ENCODE measurements at places on chromosomes 5 and 9.

DNA sequence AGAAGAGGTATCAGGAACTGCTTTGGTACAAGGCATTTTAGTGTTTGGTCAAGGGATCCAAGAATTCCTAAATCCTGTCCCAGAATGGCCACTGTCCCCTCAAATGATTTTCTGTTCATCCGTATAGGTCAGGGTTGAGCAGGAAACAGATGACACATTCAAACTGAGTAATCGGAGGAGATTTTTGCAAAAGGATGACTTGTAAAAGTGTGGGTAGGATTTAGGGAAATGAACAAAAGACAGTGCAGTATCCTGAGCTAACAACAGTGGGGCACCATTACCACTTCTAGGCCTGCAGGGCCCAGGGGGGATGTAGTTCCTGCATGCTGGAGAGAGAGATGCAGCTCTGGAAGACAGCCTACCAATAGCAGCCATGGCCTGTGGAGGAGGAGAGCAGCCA lies 290.1 kb downstream of the ZSWIM6 start:
- no peak for DNase-seq

DNA sequence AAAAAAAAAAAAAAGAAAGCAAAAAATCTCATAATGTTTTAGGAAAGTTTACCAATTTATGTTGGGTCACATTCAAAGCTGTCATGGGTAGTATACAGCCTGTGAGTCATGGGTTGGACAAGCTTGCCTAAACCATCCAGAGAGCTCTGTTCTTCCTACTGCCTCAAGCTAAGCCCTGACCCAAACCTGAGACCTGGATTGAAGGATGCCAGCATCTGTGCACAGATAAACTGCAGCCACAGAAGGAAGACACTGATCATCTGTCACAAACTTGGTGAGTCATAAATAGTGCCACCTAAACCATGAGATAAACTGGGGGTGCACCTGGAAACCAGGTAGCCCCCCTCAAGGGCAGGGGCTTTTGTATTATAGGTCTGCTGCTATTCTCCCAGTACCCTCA lies 31.0 kb downstream of the CSF2 start:
- no peak for DNase-seq

DNA sequence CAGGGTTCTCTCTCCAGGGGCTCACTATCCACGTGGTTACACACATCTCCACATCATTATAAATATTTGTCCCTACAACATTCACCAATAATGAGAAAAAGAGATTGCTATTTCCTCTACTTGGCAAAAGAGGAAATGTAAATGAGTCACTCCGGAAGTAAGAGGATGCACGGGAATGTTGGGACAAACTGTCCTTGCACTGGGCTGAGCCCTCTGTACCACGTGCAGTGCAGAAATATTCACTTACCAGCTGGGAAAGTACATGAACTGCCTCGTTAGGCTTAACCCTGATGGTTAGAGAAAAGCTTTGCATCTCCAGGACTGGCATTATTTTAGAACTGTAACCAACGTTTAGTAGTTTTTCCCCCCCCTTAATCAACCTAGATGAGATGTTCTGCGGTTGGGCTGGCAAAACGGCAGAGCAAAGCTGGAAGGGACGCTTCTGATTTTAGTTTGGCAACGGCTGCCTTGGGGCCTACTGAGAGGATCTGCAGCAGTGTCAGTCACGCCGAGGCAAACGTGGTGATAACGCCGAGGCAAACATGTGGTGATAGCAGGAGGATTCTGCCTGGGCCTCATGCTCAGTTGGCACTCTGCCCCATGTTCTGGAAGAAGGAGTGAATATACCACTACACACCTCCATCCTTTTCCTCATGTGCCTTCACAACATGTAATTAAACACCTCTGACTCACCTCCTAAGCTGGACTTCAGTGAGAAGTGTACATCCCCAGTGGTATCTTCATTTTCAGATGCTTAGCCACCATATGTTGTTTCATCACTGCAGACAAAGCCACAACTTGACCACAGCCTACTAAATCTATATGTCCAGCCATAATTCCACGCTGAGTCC lies 661.4 kb upstream of the KLF4 start:
- no peak for DNase-seq

- DNase-seq: peak; percentile 71
Measured at GRCh38 chr5:1479581-1480188, 34.4 kb upstream of the SLC6A3 start.

DNA sequence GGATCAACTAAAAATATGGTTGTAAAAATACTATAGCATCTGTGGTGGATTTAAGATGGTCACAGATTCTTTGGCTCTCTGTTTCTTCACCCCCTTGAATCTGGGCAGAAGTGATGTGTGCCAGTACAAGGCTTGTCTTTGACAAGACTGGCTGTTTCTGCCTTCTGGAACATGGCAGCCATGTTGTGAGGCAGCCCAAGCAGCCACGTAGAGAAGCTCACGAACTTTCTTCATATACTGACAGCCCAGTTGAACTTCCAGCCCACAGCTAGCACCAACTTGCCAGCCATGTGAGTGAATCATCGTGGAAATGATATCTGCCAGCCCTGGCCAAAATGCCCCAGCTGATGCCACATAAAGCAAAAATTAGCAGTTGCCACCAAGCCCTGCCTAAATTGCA lies 110.8 kb downstream of the BOD1 start:
- DNase-seq: no peak

- no peak for DNase-seq
Measured at GRCh38 chr5:32933692-32934091, 222.6 kb downstream of the NPR3 start.

DNA sequence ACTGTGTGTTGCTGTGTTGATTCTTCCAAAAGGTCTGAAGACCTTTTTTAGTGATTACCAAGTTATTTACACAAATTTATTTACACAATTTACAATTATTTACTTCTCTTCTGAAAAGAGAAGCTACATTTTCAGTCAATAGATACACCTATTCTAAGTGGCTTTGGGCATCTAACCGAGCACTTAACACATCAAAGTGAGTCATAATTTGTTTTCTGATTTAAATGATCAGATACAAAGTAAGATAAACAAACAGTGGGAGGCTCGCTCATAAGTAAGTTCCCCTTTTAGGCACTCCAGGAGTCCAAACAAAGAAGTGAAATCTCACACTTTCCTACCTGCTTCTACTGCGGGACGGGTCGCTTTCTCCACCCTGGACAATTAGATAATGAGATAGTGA lies 90.2 kb downstream of the APBA1 start:
- DNase-seq: no peak

DNA sequence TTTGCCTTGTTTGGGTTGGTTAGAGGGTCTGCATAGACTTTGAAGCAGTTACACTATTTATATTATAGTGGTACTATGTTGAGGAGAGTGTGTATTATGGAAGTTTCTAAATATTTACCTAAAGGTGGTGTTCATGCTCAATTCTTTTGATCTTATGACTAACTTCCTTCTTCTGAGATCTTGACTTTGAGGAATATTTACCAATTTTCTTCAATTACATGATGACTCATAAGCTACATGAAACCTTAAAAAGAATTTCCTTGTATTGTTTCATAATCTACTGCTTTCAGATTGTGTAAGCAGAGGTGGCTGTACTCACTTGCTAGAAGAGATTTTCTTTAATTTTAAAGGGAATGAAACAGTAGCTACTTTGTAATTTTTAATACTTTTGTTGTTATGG lies 276.1 kb downstream of the TAF11L14 start:
- DNase-seq: no peak
